ENCODE measurements at places on chromosomes 1 and 21.

GRCh38 chr1:244893836-244894235, 29.5 kb upstream of the HNRNPU start:
- DNase-seq = no peak

GRCh38 chr1:93000291-93000690, 39.0 kb upstream of the DIPK1A start:
- DNase-seq = no peak

- DNase-seq = no peak
Measured at GRCh38 chr1:67489643-67490042, 59.4 kb upstream of the SERBP1 start.

DNA sequence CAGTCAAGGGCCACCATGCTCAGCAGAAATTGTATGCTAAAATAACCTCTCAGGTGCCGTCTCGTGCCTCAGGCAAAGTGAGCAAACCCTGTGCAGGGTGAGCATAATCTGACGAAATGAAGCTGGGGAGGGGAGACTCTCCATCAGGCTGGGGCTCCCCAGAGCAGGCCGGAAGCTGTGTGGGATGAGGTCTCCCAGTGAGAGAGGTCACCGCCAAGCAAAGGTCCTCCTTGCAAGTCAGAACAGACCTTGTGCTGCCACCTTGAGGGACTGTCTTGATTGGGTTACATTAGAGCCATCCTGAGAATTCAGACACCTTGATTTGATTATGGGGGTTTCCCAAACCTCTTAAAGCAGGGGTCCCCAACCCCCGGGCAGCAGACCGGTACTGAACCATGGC, 64.2 kb downstream of the ZNF684 start:
- no peak for DNase-seq

- no peak for DNase-seq
Measured at GRCh38 chr1:89837036-89837481, 16.2 kb downstream of the LRRC8D start.

GRCh38 chr1:209927466-209927865, 10.6 kb upstream of the SYT14 start:
- no peak for DNase-seq

GRCh38 chr1:89363638-89364536, at the start of gene GBP6:
Gene GBP6, plus strand, starts transcription at chr1:89364059. Its CDS starts 4,493 bp downstream, at chr1:89368552.
- no peak for DNase-seq

DNA sequence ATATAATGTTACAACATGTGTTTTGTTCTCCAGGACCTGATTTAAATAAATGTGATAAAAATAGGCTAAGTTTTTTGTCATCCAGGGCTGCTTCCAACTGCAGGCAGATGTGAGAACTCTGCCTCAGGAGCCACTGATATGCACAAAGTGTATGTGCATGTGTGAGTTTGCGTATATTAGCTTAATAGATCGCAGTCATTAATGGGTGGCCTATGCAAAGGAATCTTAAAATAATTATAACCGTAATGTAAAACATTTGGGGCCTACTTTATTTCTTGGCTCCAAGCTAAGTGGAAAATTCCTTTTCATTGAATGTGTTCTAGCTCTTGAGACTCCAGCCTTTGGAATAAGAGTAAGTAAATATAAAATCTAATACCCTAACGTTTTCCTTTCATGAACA, 16.8 kb downstream of the DHX9 start:
- DNase-seq = no peak

DNA sequence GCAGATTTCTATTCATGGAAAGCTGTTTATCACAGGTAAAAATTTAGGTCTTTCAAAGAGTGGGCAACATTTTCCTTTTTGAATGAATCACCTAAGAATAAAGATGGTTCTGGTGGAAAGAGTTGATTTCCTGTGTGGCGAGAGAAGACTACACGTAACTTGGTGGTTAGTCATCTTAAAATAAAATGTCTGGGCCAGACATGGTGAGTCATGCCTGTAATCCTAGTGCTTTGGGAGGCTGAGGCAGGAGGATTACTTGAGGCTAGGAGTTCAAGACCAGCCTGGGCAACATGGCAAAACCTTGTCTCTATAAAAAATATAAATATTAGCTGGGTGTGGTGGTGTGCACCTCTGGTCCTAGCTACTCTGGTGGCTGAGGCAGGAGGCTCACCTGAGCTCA, 65.7 kb downstream of the DISP1 start:
- no peak for DNase-seq

DNA sequence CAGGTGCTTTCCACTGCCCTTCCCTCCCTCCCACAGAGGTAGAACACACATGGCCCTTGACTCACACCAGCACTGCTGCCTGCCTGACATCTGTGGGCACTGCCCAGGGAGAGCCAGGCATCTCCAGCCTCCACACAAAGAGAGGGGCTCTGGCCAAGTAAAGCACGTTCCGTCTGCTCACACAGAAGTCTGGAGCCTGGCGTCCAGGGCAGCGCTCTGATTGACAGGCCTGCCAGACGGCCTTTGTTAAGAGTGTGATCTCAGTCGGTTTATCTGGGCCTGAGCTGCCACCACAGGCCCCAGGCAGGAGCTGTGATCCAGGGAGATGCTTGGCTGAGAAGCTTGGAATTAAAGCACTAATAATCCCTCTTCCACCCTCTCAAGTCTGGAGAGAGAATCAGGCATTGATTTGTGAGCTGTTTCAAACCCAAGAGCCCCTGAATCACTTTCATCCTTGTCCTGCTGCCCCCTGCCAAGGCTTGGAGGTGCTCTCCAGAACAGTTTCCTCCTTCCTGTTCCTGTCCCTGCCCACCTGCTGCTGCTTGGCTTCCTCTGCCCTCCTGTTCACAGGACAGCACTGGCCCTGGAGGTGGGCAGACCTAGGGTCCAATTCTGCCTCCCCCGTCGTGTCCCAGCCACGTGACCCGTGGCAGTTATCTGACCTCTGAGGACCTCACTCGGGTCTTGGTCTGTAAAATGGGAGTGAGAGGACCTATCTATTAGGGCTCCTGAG, 3.7 kb downstream of the DMRTB1 start:
- no peak for DNase-seq

DNA sequence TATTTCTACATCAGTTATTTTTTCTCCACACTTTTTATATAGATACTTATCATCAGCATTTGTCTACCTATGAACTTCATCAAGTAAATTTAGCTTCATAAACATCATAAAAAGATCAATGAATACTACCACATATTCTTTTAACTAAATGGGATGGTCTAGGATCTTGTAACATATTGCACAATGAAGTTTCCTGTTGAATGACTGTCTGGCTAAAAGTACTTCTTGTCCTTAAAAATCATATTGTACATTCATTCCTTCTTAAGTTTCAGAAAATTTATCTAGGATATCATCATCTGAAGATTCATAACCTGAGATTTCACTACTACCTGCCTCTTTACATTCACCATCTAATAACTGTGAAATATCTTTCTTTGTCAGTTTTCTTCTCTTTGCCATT, 69.0 kb downstream of the MAGI3 start:
- no peak for DNase-seq

GRCh38 chr1:118136187-118136941, 48.7 kb downstream of the SPAG17 start:
- DNase-seq = no peak

DNA sequence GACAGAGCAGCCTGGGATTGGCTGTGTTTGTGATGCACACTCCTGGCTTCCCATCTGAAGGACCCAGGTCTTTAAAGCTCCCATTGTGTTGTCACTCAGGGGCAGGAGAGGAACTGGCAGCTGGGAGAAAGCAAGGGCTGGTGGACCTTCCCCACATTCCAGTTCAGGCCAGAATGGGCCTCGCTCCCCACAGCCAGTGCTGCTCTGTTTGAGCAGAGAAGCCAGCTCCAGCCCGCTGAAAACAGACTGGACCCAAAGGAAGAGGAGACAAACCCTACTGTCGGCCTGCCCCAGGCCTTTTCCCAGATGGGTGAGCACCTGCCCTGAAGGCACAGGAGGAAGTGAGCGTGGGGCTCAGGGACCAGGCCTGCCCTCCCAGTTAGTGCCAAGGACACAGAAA, 499.4 kb downstream of the NPHP4 start:
- no peak for DNase-seq

- no peak for DNase-seq
Measured at GRCh38 chr1:25161981-25162380, 70.3 kb downstream of the SYF2 start.

DNA sequence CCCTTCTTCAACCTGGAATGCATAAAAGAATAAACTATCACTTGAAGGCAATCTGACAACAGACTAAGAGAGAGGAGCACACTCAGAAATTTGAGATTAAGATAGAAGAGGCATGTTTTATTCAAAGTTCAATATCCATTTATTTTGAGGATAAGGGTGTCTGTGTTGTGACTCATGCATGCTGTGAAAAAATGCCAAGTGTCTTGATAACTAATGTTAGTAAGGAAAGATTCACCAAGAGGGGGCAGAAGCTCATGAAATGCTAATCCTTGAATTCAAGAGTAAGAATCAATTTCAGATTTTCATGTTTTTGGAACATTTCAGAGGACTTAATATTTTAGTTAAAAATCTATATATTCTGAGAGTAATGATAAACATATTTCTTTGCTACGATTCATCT, 94.0 kb downstream of the IFI44 start:
- no peak for DNase-seq

DNA sequence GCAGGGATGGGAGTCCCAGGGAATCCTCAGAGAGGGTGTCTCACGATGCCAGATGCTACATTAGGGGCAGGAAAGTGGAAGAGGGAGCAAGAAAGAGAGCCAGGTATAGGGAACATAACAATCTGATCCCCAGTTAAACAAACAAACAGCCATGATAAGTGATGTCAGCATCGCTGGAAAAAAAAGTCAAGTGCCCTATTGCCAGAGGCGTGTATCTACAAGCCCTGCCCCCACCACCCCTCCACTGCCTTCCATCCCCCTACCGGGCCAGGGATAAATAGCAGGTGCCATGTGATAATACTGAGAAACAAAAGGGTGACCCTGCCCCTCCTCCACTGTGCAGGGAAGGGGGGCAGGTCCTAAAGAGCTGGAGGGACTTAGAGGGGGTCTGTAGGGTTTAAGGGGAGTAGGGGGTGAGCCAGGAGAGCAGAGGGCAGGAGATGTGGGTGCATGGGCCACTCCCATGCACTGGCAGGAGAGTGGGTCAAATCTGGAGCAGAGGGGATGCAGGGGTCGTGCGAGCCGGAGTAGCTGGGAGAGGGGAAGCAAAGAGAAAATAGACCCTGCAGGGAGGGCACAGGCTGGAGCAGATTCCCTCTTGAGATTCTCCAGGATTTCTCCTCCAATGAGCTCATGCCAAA, 3.4 kb downstream of the SLC26A9 start:
- no peak for DNase-seq

DNA sequence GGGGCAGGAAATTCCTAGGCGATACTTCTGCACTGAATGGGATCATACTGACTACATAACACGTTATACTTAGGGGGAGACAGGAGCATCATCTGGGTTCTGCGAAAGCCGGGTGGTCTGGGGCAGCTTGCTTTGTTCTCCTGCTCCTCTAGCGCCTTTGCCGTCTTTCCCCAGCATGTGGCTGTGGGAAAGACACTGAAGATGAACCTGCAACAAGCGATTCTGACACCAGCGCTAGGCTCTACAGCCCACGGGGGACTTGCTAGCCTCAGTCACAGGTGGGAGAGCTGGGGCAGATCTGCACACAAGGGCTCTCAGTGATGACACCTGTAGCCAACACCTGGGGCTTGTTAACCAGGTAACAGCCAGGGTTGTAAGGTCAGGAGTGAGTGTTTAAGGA, 51.8 kb downstream of the CD46 start:
- no peak for DNase-seq

DNA sequence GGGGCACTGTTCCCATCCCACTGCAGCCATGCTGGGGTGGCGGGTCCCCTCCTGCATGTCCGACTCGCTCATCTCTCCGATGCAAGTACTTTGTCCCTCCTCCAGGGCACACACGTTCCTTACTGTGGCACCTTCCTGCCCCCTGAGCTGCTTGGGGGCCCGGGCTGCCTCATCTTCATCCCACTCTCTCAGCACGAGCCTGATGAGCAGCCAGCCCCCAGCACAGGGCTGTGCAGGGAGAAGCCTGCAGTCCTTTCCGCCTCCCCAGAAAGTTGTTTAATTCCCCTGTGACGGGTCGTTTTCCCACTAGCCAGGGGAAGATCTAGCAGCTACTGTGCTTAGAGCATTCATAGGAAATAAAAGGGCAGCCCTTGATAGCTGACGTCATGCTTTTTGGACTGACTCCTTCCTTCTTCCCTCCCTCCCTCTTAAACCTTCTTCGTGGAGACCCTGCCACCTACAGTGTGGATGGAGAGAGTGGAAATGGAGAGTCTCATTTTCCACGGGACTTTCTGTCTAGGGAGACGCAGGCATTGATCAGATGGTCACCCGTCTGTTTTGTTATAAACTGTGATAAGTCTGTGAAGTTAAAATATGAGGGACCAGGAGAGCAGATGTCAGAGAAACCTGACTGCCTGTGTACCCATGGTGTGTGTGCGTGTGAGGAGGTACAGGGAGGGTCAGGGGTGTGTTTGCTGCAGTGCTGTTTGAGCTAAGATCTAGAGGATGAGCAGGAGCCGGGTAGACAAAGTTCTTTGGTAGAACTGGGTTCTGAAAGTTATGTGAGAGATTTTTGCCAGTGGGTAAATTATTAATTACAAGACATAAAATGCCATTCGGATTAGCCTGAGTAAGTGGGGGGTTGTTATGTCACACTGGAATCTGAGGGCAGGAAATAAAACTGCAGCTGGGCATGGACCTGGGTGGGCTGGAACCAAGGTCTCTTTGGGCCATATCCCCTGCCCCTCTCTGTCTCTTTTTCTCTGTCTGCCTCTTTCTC, 34.3 kb downstream of the GPR137B start:
- DNase-seq = no peak

DNA sequence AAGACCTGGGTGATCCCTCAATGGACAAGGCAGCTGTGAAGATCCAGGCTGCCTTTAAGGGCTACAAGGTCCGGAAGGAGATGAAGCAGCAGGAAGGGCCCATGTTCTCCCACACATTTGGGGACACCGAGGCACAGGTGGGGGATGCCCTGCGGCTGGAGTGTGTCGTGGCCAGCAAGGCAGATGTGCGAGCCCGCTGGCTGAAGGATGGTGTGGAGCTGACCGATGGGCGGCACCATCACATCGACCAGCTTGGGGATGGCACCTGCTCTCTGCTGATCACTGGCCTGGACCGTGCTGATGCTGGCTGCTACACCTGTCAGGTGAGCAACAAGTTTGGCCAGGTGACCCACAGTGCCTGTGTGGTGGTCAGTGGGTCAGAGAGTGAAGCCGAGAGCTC, 85.2 kb downstream of the TRIM11 start:
- DNase-seq = no peak

DNA sequence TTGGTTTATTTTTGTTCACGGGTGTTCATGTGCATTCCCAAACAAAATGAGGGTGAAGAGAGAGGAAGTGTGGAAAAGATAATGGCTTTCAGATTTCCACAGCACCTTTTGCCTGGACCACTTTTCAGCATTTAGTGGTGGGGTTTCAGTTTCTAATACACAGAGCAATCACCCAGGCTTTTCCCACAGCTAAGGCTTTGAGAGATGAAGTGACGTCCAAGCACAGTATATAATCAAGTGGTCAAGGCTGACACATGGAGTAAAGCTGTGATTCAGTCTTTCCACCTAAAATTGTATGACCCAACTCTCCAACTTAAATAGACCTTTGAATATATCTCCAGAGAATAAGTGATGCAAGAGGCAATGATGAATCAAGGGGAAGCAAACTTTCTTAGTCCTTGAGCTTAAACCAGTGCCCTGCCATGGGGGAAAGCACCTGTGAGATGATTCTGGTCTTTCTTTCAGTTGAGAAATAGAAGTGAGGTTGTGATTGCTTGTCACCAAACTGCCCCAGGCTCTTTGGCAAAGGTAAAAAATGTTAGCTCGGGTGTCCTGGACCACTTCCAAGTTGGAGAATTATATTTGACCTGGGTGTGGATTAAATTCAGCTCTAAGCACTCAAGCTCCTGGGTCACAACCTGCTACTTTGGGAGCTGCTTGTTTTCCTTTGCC, 2.4 kb upstream of the PIK3R3 start:
- DNase-seq = no peak

Data from colonic mucosa (tissue), 4 donors.